ENCODE measurements at places on chromosomes 6 and 20.

- no peak for DNase-seq
Observed at GRCh38 chr6:126039284-126039683, 52.9 kb downstream of the TRMT11 start.

GRCh38 chr6:117205876-117206275 lies 59.5 kb upstream of the VGLL2 start:
- DNase-seq = no peak

GRCh38 chr20:9319687-9320384 lies 194.6 kb upstream of the LAMP5 start:
- no peak for DNase-seq

GRCh38 chr20:61674688-61675087 lies 391.0 kb downstream of the TAF4 start:
- no peak for DNase-seq

- DNase-seq = no peak
Observed at GRCh38 chr6:88614316-88614877, 349.0 kb downstream of the RNGTT start.

DNA sequence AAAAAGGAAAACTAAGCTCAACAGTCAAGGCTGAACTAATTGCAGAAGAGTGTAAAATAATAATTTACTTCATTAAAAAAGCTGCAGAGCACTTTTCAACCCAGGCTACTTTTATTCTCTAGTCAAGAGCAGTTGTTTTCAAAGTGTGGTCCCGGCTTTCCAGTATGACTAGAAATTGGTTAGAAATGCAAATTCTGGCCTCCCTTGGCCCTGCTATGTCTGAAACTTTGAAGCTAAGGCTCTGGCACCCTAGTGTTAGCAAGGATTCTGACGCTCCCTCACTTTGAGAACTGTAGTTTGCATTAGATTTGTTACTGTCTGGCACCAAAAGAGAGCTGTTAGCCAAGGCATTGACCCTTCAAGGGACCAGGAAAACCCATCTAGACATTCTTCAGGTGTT lies 9.5 kb upstream of the NXT1 start:
- DNase-seq = no peak

DNA sequence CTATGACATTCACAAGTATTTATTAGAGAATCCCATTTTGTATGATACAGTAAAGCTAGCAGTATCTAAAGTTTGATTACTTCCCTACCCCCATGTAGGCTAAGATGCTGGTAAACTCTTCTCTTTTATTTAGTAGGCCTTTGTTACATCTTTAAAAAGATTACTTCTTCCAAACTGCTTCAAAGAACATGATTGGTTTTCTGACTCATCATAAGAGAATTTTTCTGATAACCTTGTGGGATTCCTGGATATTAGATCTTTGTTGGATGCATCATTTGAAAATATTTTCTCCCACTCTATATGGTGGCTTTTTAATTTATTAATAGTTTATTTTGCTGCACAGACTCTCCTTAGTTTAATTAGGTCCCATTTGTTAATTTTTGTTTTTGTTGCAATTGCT lies 898.3 kb upstream of the ADGRB3 start:
- DNase-seq = no peak

DNA sequence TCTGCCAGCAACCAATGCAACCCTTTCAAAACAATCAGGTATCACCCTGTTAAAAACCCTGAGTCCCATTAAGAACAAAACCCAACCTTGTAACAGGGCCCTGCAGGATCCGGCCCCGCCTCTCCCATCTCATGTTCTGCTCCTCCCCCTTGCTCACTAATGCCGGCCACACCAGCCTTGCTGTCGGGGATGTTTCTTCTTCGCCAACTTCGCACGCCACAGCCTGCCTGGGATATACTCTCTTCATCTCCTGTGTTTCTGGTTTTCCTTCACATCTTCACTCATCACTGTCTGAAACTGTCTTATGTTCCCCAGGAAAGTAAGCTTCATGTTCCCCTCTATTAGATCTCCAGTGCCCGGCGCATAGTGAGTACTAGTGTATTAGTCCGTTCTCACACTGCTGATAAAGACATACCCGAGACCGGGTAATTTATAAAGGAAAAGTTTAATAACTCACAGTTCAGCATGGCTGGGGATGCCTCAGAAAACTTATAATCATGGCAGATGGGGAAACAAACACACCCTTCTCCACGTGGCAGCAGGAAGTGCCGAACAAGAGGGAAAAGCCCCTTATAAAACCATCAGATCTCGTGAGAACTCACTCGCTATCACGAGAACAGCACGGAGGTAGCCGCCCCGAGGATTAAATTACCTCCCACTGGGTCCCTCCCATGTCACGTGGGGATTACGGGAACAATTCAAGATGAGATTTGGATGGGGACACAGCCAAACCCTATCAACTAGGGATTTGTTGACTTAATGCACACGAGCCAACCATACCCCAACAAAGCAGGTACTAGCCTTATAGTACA lies 5.1 kb downstream of the TP53RK start:
- no peak for DNase-seq

DNA sequence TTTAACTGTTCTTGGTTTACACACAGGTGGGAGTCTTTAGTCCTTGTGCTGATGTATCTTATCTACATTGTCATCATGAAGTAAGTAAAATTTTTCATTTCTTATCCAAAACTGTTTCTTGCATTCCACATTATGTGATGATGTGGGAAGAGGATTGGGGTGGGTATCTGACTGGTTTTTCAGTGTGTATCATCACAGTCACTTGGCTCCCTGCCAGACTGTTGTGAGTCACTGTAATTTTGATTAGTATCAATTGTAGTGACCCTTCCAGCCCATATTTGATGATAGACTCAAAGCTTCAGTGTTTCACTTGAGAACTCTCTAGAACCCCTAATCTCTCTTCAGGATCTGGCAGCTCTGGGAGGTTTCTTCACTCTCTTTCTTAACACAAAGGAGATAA lies 84.5 kb upstream of the RIN2 start:
- DNase-seq = no peak

GRCh38 chr6:138987643-138988468 lies at the start of gene REPS1:
Gene REPS1, minus strand, starts transcription at chr6:138988253. Its CDS starts 571 bp downstream, at chr6:138987682.
- peak; percentile 84 for DNase-seq

GRCh38 chr6:139156551-139156950 lies 21.7 kb downstream of the HECA start:
- no peak for DNase-seq

DNA sequence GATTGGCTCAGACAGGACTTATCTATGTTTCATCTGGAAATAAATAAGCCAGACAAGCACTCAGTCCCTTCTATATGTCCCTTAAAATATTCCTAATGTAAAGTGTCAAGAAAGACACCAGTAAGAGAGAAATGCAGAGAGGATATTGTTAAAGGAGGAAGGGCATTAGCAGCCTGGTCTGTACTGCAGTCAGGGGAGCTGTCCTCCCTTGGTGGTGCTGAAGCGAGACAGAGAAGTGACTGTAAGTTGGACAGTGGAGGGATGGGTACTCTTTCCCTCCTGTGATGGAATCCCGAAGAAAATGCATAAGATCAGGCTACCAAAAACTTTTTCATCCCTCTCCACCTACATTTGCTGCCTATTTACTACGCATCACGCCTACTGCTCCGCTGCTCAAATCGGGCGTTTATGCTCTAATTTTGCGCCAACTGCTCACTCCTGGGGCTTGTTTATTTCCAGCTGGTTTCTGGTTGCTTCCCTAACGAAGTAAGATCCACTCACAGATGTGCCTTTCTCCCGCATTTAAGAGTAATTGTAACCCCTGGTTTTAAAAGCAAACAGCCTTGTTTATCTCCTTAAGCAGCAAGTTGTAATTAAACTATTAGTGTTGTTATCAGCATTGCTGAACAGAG lies 35.2 kb downstream of the PHACTR1 start:
- peak; percentile 17 for DNase-seq

- no peak for DNase-seq
Observed at GRCh38 chr6:124002377-124003081, 198.9 kb downstream of the NKAIN2 start.

DNA sequence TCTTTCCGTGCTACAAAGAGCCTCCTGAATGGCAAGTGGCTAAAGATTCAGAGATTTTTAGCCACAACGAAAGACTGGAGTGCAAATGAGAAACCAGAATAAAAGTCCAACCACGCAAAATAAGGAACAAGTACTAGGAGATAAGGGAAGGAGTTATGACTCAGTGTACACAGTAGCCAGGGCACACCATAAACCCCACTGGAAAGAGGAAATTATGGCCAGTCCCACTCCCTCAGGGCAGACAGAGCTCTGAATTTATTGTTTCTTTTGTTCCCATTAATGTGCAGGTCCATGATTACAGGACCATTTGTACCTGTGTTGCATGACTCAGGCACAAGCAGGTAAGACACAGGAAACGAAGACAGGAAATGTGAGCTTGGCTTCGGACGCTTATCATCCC lies 150.3 kb upstream of the PREP start:
- DNase-seq = no peak

- no peak for DNase-seq
Observed at GRCh38 chr6:41733360-41733706, 2.1 kb downstream of the TFEB start.

- no peak for DNase-seq
Observed at GRCh38 chr6:52551483-52552277, 25.2 kb downstream of the TRAM2 start.

DNA sequence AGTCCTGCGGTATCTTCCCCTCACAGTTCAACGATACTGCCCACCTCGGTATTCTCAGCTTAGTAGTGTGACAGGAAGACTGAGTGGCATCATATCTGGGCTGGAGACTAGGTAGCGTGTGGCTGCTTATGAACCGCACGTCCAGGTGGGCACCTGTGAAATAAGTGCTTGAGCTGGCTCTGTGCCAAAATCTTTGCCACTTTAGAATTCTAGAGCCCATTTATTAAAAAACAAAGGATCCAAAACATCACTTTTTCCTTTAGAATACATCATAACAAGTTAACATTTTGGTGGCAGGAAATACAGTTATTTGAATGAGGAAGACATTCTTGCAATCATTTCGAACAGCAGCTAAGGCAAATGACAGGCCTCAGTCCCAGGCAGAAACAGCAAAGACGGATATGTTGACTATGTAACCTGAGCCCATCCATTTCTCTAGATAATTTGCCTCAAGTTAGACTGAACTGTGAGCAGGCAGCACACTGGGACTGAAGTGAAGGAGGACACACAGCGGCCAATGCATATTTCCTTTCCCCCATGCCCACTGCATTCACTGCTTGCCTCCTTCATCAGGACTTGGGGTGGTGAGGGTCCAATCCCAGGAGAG lies 136.6 kb downstream of the GMDS start:
- no peak for DNase-seq

DNA sequence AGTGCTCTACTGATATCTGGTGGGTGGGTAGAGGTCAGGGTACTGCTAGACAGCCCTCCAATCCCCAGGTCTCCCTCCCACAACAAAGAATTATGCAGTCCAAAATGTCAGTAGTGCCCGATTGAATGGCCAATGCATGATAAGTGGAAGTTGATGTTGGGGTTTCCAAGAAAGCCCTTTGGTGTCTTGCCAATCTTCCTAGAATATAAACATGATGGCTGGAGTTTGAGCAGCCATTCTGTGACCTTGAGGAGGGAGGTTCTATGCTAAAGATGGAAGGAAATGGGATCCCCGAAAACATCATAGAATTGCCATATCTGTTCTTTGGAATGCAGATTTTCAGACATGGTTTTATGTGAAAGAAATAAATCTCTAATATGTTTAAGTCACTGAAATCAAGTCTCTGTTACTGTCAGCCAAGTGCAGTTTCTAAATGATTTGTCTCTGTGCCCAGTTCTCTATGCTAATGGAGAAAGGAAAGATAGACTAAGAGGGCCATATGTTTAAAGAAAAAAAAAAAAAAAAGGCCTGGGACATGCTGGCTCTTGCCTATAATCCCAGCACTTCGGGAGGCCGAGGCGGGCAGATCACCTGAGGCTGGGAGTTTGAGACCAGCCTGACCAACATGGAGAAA lies 32.8 kb upstream of the PTPN1 start:
- no peak for DNase-seq

DNA sequence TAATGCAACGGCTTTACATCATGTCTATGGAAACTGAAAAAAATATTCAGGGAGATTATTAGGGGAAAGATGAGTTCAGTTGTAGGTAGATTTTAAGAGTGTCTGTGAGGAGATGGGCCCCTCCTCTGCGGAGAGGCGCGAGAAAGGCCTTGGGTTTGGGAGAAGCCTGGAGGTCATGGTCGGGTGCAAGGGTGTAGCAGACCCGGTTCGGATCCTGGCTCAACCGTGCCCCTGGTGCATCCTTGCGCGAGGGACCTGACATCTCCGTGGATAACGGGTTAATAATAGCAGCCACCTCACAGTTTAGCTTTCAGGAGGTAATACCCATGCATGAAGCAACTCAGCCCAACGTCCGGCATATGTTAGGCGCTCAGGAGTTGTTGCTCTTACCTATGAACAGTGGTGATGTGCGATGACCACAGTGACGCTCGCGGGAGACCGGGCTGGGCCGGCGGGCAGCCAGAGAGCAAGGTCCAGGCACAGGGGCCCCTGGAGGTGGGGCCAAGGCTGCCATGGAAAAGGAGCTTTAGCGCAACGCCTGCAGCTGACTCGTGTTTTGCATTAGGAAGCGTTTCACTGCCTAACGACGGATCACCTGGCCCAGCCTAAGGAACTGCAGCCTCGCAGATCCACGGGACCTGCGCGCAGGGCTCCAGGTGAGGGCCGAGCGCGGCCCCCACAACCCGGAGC lies 146.4 kb upstream of the ARID1B start:
- no peak for DNase-seq

GRCh38 chr20:19993958-19994669 lies 23.0 kb upstream of the NAA20 start:
- DNase-seq = no peak

DNA sequence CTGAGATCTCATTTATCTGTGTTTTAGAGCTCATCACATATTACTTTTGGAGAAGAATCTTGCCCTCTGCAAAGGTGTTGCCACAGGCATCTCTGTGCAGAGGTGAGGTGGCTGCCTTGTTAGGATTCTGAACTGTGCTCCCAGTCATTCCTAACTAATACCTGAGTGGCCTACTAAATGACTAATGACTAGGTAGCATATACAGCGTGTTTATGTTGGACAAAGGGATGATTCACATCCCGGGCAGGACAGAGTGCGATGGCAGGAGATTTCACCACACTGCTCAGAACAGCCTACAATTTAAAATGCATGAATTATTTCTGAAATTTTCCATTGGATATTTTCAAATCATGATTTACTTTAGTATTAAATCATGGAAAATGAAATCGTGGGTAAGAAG lies 23.1 kb upstream of the CGA start:
- DNase-seq = no peak

- DNase-seq = no peak
Observed at GRCh38 chr20:36967636-36968035, 16.1 kb upstream of the SAMHD1 start.

DNA sequence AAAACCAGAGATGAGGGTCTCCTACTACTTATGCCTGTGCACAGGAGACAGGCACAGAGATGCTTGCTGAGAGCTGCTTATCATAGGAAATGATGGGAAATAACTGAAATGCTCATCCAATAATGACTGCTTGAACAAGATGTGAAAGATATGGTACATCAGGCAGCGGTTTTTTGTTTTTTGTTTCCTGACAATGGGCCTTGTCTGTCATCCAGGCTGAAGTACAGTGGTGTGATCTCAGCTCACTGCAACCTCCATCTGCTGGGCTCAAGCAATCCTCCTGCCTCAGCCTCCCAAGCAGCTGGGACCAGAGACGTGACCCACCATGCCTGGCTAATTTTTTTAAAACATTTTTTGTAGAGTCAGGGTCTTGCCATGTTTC lies 1.2 kb upstream of the RIPOR3 start:
- DNase-seq = no peak

GRCh38 chr20:40431611-40432010 lies 257.4 kb downstream of the MAFB start:
- DNase-seq = no peak

- DNase-seq = no peak
Observed at GRCh38 chr6:110287462-110288341, 70.4 kb downstream of the METTL24 start.
